ENCODE measurements at places on chromosomes 16 and 17. TPM values are rescaled to one million over a fixed set of nuclear protein-coding genes. Genes with fewer than 3 reads are reported as not detected.

DNA sequence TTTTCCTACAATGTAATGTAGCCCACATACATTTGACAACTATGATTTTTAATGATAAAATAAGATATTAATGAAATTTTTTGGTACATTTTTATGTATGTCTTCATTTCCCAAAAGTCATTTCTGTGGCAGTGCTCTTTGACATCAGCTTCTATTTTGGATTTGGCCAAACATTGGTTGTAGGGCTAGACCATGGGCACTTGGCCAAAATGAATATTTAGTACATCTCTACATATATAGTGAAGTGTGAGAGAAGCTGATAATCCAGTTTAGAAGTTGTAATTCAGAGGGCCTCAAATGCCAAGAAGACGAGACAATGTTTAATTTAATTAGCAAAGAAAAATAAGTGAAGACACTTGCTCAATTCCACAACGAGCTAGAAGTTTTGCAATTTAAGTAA is 724.9 kb upstream of the SOX9 start:
- no peak for DNase-seq

GRCh38 chr16:12318661-12319427 is 342.3 kb downstream of the SNX29 start:
- DNase-seq: no peak

The CLDN7 gene
- total RNA-seq: 2.4 TPM

DNA sequence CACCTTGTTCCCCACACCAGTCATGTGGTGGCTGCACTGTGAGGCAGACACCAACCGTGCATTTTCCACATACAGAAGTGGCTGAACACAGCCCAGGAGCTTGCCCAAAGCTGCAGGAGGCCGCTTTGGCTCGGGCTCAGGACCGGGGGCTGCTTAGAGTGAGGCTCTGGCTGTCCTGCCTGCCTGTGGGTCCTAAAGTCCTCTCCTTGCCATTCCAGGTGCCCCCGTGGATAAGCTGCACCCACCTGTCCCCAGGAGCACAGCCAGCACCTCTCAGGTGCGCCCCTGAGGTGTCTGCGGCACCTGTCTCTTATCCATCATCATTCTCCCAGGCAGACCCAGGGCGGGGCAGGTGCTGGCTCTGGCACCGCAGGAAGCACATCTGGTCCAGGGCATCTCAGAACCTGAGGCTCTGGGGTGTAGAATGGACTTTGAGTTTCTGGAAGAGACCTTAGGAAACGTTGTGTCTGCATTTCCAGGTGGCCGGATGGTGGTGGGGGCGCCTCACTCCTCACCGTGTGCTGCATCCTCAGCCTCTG is 180.5 kb upstream of the ZNF469 start:
- DNase-seq: no peak

DNA sequence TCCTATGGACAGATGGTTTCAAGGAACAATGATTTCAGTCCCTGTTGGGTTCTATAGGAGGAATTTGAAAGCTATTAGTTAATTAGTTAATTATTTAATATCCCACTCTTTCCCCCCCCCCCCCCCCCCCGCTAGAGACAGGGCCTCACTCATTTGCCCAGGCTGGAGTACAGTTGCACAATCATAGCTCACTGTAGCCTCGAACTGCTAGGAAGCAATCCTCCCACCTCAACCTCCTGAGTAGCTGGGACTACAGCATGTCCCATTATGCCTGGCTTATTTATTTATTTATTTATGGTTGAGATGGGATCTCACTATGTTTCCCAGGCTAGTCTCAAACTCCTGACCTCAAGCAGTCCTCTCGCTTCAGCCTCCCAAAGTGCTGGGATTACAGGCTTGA is 15.0 kb upstream of the TAT start:
- no peak for DNase-seq

DNA sequence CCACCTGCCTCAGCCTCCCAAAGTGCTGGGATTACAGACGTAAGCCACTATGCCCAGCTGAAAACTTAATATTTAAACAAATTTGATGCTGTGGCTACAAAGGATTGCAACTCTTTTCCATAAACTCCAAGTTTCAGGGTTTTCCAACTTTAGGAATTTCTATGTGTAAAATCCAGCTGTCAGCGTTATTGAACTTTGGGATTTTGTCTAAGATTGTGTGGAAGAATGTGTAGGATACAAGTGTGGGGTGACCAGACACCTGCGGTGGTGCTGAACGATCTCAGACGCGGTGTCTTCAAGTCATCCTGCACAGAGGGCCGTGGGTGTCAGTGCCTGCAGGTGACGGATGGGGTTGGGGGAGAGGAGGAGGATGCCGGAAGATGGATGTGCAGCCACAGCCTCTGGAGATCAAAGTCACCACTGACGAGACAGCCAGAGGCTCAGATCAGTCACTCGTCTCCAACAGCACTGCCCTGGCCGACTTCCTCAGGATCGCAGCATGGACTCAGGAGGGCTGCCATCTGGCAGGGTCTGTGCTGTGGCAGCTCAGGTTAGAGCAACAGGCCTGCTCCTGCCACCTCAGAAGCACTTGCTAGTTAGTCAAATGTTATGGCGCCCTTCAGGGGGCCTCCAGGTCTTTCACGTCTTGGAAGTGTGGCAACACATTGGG is 13.0 kb downstream of the ACSF3 start:
- no peak for DNase-seq

GRCh38 chr17:17205368-17206123 is 587 bp downstream of the PLD6 start:
- no peak for DNase-seq

GRCh38 chr17:21100636-21101035 is 26.1 kb upstream of the DHRS7B start:
- no peak for DNase-seq

The CMTM2 gene
- not detected for total RNA-seq

- DNase-seq: peak; percentile 32
Observed at GRCh38 chr17:78839762-78840529, 668 bp downstream of the USP36 start.

GRCh38 chr16:71707199-71707598 is 17.3 kb downstream of the PHLPP2 start:
- DNase-seq: no peak

DNA sequence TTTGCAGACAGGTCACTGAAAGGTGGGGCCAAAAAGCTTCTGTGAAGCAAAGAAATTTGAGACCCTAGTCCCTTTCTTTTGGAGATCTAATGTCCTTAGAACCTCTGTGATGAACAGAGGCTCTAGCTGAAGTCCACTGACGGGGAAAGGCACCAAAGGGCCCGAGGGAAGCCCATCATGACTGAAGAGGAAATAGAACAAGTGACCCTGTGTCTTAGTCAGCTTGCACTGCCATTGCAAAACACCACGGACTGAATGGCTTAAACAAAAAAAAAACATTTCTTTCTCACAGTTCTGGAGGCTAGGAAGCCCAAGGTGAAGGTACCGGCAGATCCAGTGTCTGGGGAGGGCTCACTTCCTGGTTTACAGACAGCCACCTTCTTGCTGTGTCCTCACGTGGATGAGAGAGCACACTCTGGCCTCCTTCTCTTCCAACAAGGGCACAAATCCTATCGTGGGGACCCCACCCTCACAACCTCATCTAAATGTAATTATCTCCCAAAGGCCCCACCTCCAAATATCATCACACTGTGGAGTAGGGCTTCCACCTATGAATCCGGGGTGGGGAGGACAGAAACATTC is 24.3 kb upstream of the ASGR2 start:
- no peak for DNase-seq

- DNase-seq: no peak
Observed at GRCh38 chr16:75575958-75576357, 9.8 kb downstream of the GABARAPL2 start.

DNA sequence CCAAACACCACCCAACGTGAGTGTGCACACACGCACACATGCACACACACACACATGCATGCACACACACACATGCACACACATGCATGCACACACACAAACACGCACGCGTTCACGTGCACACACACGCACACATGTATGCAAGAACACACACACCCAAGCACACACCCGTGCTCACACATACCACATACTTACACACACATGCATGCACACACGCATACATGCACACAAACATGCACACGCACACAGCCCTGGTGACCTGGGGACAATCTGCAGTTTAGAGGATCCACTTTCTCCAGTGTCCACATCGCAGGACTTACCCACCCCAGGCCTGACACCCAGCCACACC is 6.2 kb downstream of the USH1G start:
- no peak for DNase-seq

DNA sequence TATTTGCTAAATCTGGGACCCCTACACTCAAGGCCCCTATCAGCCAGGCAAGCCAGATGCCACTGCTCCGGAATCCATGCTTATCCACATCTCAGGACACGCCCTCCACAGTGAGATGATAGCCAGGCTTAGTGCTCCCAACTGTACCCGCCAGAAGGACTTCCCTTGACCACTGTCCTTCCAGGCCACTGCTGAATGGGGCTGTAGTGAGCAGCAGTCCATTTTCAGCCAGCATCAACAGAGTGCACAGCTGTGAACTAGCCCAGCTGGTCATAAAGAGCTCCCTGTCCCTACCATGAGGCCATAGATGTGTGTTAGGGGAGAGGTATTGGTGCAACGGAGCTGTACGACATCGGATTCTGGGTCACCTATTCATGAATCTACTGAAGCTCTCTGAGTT is 13.0 kb upstream of the MED9 start:
- no peak for DNase-seq

- DNase-seq: peak; percentile 89
Observed at GRCh38 chr16:53465606-53466280, 31.5 kb downstream of the RBL2 start.

The AP2B1 gene
- 75.5 TPM for total RNA-seq

DNA sequence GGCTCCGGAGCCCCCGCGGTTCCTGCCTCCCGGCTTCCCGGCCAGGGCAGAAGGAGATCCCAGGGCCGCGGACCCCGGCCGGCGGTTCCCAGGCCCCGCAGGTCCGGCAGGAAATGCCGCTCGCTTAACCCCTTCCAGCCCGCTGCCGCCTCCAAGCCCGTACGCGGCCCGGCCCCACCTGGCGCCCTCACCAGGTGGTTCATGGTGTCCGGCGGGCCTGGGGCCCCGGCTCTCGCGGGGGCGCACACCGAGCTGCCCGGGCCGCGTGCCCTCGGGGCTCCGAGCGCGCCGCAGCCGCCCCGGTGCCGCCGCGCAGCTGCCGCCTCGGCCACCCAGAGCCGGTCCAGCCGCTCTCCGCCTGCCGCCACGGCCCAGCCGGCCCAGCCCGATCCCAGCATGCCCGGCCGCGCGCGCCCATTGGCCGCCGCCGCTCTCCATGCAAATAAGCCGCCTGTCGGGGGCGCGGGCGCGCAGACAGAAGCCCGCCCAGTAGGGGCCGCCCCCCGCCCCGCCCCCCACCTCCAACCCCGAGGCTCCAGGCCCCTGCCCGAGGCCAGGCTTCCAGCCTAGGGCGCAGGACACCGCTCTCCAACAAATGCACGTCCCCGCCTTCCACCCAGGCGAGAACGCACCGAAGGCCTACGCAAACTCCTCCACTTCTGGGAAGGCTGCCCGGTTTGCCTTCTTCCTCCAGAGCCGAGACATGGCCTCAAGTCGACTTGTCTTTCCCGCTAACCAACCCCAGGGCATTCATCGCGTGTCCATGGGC is at the start of gene BCAR1:
Gene BCAR1, minus strand, starts transcription at position 345 of the 769 bp plus-strand sequence. Its CDS starts 142 bp downstream, at position 203.
- DNase-seq: peak; percentile 91

DNA sequence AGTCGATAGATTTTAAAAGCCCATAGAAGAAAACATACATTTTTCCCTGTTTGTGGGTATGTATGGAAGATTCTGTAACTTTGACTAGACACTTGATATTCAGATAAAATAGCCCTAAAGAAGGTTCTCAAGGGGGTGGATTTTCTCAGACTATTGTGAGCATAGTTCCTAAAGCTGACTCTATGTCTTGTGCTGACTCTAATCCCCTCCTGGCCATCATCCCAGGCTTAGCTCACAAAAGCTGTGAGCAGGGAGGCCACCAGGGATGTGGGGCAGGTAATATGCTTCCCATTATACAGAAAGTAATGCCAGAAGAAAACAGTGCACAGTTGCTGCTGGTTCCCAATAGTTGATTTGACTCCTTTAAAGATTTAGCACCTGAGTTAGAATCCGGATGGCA is 32.0 kb downstream of the CDH13 start:
- no peak for DNase-seq

- DNase-seq: no peak
Observed at GRCh38 chr17:81427173-81428120, 32.2 kb downstream of the BAHCC1 start.

DNA sequence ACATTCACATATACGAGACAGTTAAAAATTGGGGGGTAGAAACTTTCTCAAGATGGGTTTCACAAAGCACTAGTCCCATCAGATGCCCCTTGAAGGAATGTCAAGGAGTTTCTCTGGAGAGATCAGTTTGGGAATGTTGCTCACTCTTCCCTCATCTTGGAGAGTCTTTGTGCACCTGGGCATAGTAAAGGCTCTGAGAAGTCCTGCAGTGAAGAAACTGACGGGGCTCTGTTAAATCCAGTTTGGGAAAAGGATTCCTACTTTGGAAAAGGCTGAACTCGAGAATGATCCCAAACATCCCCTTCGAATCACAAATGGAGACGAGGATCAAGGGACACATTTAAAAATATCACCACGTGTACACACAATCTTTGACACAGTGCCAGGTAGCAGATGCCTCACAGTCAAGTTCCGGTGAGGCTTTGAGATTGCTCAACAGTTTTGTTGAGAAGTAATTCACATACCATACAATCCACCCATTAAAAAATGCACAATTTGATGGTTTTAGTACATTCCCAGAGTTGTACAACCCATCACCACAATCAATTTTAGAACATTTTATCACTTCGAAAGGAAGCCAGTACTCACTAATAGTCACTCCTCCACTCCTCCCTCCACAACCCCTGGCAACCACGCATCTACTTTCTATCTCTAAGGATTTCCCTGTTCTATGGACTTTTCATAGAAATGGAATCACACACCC is 203.4 kb upstream of the FOXF1 start:
- DNase-seq: peak; percentile 48

DNA sequence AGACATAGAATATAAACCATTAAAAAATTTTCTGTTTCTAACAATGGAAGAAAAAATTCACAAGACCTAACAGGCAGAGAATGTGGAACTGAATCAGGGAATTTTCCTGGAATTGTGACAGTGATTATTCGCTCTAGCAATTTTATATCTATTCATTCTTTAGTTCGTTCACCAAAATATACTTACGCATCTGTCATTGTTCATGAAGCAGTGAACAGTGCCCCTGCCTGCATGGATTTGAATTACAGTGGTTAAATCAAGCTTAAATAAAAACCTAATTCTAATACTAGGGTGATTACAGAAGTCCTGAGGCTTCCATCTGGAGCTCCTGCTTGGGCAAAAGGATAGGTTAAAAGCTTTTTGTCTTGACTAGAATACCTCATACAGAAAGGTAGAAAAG is 48.6 kb downstream of the ABCA8 start:
- DNase-seq: peak; percentile 17

DNA sequence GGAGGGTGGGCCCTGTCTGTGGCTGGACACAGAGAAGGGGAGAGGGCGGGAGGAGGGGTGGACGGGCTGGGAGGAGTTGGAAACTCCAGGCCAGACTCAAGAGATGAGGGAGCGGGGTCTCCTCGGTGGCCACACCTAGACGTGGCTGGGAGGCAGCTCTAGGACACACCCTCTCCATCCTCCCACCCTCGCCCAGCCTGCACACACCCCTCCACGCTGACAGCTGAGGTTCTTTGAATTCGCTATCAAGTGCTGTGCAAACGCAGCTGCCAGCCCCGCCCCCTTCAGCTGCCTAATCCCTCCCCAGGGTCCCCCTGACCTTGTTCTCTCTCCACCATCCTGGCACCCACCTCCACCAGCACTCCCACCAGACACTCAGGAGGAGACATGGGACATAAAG is 48.7 kb downstream of the DNAH17 start:
- no peak for DNase-seq

GRCh38 chr16:58485184-58485887 is 14.6 kb upstream of the NDRG4 start:
- no peak for DNase-seq

The KRT36 gene
- not detected for total RNA-seq

- no peak for DNase-seq
Observed at GRCh38 chr17:38672788-38673706, 1.7 kb downstream of the EPOP start.
